ENCODE measurements at places on chromosomes 3 and 15.

DNA sequence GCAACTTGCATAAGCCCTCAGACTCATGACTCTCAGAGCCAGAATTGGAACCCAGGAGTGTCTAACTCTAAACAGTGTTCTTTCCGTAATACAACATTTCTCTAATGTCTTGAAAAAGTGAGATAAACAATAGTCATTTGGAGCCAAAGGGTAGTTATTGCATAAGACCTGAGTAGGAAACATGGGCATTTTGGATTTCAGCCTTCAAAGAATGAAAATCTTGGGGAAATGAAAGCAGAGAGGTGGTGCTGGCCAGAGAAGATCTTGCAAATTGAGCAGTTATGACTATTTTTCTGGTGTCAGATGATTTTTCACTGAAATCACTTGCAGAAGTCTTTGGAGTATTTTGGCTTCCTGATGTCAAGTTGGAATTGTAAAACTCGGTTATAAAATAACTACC is 379.4 kb downstream of the DIPK2A start:
- no peaks in the 10 kb centered on the region for H3K36me3 ChIP-seq
- no peaks in the 10 kb centered on the region for H3K4me1 ChIP-seq
- no peaks in the 10 kb centered on the region for H3K27me3 ChIP-seq
- no peak overlapping the region for H3K4me3 ChIP-seq
- DNase-seq, result no peak
- H3K27ac ChIP-seq, result no peak overlapping the region

- H3K36me3 ChIP-seq, result no peaks in the 10 kb centered on the region
- no peaks in the 10 kb centered on the region for H3K27me3 ChIP-seq
- no peak for DNase-seq
- no peaks in the 10 kb centered on the region for H3K4me1 ChIP-seq
Observed at GRCh38 chr3:9097495-9097894, 134.2 kb upstream of the RAD18 start.

GRCh38 chr3:100333970-100334487 is 528 bp upstream of the NIT2 start:
- H3K4me1 ChIP-seq, result peaks cover 12% of the 10 kb centered on the region
- peak overlapping the region; percentile 78 for H3K27ac ChIP-seq
- peaks cover under 1% of the 10 kb centered on the region for H3K36me3 ChIP-seq

DNA sequence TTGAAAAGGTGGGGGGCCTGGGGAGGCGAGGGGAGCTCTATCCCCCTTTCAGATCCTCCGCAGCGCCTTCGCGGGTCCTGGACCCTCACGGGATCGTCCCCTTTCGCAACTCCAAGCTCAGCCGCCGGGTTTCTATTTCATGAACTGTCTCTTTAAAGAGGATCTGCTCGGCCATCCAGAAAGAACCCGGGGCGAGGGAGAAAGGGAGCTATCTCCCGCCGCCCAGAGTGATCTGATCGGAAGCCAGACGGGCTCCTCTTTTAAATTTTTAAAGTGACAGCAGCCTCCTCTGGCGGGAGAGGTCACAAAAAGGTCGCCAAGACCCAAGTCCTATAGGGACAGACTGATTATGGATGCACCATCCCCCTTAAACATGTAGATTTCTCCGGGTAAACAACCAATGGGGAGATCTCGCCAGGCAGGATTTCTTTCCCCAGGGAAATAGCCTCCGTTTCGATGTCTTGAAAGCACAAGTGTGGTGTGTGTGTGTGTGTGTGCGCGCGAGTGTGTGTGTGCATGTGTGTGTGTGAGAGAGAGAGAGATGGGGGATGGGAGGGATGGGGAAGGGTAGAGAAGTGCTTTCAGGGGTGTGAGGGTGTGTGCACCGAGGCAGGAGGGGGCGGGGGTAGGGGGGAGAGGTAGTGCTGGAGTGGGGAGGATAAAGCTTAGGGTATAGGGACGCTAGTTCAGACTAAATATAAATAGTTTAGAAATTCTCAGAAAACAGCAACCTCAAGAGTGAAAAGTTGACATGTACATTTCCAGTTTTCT is 516.1 kb downstream of the MECOM start:
- peaks cover 9% of the 10 kb centered on the region for H3K27me3 ChIP-seq
- DNase-seq, result peak; percentile 82
- H3K4me3 ChIP-seq, result peak overlapping the region; percentile 49
- peak overlapping the region; percentile 83 for H3K27ac ChIP-seq

DNA sequence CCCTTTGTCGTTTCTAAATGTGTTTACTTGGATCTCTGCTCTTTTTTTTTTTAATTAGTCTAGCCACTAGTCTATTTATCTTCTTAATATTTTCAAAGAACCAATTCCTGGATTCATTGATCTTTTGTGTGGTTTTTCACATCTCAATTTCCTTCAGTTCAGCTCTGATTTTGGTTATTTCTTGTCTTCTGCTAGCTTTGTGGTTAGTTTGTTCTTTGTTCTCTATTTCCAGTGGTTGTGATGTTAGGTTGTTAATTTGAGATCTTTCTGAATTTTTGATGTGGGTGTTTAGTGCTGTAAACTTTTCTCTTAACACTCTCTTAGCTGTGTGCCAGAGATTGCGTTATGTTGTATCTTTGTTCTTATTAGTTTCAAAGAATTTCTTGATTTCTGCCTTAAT is 446.1 kb downstream of the CNTN4 start:
- no peaks in the 10 kb centered on the region for H3K27me3 ChIP-seq
- H3K36me3 ChIP-seq, result no peaks in the 10 kb centered on the region
- no peaks in the 10 kb centered on the region for H3K4me1 ChIP-seq
- no peak overlapping the region for H3K4me3 ChIP-seq

GRCh38 chr3:65478551-65479500 is 559.9 kb downstream of the MAGI1 start:
- H3K4me3 ChIP-seq, result no peak overlapping the region
- H3K27me3 ChIP-seq, result no peaks in the 10 kb centered on the region
- no peaks in the 10 kb centered on the region for H3K36me3 ChIP-seq
- H3K4me1 ChIP-seq, result no peaks in the 10 kb centered on the region
- H3K27ac ChIP-seq, result no peak overlapping the region
- no peak for DNase-seq

DNA sequence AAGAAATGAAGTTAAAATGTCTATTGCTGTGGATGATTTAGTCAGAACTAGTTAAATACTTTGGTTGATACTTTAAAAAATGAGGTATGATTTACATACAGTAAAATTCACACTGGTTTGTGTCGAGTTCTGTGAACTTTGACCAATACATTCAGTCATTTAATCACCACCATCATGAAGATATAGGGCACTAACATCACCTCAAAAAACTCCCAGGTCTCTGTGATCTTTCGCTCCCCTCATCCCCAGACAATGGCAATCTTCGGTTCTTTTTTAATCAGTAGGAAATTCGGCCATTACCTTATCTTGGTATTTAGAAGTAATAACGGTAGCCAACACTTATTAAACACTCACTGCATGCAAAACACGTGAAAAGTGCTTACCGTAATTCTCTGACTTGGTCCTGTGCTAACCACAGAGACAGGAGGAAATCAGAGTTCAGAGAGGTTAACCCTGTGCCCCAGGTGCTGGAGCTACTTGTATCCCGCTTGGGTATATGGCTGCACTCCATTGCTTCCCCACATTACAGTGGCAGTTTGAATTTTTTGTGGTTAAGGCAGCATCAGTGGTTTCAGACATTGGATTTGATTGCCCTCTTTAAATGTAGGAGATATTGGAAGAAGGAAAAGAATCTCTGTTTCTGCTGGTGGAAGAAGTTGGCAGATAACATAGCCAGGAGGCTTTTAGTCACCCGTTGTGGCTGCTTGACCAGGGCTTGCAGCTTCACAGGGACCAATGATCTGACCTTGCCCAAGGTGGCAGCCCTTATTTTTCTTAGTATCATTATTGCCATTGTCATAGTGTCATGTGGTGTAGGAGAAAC is 4.2 kb downstream of the PLCL2 start:
- no peak for DNase-seq
- no peaks in the 10 kb centered on the region for H3K36me3 ChIP-seq
- no peaks in the 10 kb centered on the region for H3K4me1 ChIP-seq
- H3K27ac ChIP-seq, result peak overlapping the region; percentile 97
- no peak overlapping the region for H3K4me3 ChIP-seq

DNA sequence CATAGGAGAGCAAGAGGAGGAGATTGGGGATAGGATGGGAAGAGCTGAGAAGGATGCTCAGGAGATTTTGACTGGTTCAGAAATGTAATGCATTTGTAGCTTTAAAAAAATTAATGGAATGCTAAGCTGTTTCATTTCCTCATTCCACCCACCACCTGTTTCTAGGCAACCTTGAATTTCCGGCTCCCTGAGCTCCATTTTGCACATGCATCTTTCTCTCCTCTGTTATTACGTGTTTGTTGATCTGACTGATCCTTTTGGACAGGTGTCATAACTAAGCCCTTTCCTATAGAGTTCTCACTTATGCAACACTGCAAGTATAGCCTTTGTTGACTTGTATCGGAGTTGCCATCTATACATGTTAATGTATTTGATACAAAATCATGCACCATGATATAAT is 4.3 kb downstream of the TMPRSS7 start:
- no peak overlapping the region for H3K27ac ChIP-seq
- no peaks in the 10 kb centered on the region for H3K36me3 ChIP-seq
- no peaks in the 10 kb centered on the region for H3K27me3 ChIP-seq

DNA sequence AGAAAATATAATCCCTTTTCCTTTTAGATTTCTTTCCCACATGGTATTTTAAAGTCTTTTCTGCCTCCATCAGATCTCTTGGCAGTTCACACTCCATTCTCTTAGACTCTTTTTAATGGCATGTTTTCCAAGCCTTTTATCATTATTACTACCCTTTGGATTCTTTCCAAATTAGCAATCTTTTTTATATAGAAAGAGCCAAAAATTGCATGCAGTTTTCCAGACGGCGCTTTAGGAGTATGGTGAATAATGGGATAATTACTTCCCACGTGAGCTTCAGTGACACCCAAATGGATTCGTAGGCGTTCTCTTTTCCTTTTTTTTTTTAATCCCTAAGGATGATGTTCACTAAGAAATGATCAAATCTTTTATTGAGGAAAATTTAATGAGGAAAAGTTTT is 354.8 kb upstream of the DNAJC19 start:
- no peaks in the 10 kb centered on the region for H3K4me1 ChIP-seq
- no peaks in the 10 kb centered on the region for H3K36me3 ChIP-seq
- no peak for DNase-seq
- H3K4me3 ChIP-seq, result no peak overlapping the region
- no peaks in the 10 kb centered on the region for H3K27me3 ChIP-seq

- DNase-seq, result no peak
- H3K27ac ChIP-seq, result no peak overlapping the region
- no peaks in the 10 kb centered on the region for H3K4me1 ChIP-seq
- no peak overlapping the region for H3K4me3 ChIP-seq
- no peaks in the 10 kb centered on the region for H3K36me3 ChIP-seq
- H3K27me3 ChIP-seq, result no peaks in the 10 kb centered on the region
Observed at GRCh38 chr3:176623468-176624150, 573.7 kb downstream of the TBL1XR1 start.

GRCh38 chr3:5292512-5292911 is 105.0 kb downstream of the EDEM1 start:
- no peak overlapping the region for H3K4me3 ChIP-seq
- no peaks in the 10 kb centered on the region for H3K27me3 ChIP-seq
- H3K4me1 ChIP-seq, result no peaks in the 10 kb centered on the region
- no peaks in the 10 kb centered on the region for H3K36me3 ChIP-seq
- no peak for DNase-seq

- H3K27ac ChIP-seq, result no peak overlapping the region
- H3K4me1 ChIP-seq, result peaks cover 16% of the 10 kb centered on the region
Observed at GRCh38 chr15:77013776-77014131, 18.8 kb downstream of the PSTPIP1 start.

DNA sequence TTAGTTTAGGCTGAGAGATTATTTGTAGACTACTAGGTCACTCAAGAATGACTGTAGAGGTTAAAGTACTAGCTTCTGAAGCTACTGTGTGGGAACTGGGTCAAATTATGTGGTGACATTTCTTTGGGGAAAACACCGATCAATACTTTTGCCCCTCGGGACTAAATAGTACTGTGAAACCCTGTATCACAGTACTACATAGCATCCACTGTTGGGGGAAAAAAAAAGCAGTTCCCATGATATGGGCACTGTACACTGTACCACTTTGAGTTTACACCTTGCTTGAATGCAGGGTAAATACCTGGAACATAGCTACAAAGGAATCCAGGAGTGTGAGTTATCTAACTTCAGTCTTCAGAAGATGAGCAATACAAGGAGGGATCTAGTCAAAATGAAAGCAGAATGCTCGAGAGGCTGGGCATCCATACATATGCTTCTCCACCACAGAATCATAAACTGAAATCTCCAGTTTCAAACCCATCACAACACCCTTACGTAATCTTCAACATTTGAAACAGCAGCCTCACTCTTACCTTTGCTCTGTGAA is 311.4 kb downstream of the UNC13C start:
- no peaks in the 10 kb centered on the region for H3K27me3 ChIP-seq
- H3K4me3 ChIP-seq, result no peak overlapping the region
- no peaks in the 10 kb centered on the region for H3K4me1 ChIP-seq
- no peaks in the 10 kb centered on the region for H3K36me3 ChIP-seq
- H3K27ac ChIP-seq, result no peak overlapping the region

GRCh38 chr3:28841441-28841840 is 439.4 kb upstream of the RBMS3 start:
- H3K27ac ChIP-seq, result no peak overlapping the region
- DNase-seq, result no peak
- no peak overlapping the region for H3K4me3 ChIP-seq
- H3K4me1 ChIP-seq, result no peaks in the 10 kb centered on the region

DNA sequence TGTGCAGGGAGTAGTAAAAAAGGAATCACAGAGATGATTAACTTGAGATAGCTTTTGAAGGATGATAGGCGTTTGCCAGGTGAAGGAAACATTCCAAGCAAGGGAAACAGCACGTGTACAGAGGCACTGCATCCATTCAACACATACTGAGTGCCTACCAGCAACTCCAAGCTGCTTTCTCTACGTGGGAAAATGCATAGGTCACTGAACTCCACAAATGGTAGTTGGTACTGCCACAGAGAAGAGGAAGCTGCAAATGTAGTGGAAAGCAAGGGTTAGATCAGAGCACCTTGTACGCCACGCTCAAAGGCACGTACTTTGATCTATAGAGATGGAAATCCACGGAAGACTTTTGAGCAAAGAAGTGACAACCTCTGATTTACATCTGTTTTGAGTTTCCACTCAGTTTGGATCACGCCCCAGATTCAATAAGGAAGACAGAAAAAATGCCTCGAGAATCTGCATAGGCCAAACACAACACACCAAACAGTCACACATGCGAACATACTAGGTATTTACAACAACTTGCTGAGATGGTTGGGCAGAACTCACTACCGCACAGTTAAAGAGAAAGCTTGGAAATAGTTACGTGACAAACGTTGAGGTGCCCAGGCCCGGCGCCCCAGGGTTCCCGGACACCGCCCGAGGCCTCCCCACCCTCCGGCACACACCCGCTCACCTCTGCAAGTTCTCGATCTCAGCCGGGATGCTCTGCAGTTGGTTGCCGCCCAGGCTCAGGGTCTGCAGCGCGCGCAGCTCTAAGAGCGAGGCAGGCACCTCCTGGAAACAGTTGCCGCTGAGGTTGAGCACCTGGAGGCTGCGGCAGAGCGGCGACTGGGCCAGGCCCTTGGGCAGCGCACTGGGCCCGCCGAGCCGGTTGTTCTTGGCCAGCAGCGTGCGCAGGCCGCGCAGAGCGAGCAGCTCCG is 826 bp downstream of the LRRC58 start:
- H3K27me3 ChIP-seq, result no peaks in the 10 kb centered on the region
- DNase-seq, result no peak
- peak overlapping the region; percentile 81 for H3K4me3 ChIP-seq
- peak overlapping the region; percentile 94 for H3K27ac ChIP-seq

Data from right atrium auricular region (tissue), 2 donors.